ENCODE measurements at places on chromosomes 2 and 18. TPM values are rescaled to one million over a fixed set of nuclear protein-coding genes. Genes with fewer than 3 reads are reported as not detected.

- peaks cover 2% of the 10 kb centered on the region for H3K4me1 ChIP-seq
- H3K27ac ChIP-seq: no peak overlapping the region
- no peaks in the 10 kb centered on the region for H3K27me3 ChIP-seq
- H3K36me3 ChIP-seq: peaks cover 5% of the 10 kb centered on the region
Observed at GRCh38 chr2:240840435-240841060, 20.5 kb upstream of the KIF1A start.

GRCh38 chr2:141384676-141385075 is 746.1 kb downstream of the LRP1B start:
- DNase-seq: no peak
- H3K36me3 ChIP-seq: no peaks in the 10 kb centered on the region
- no peak overlapping the region for H3K4me3 ChIP-seq
- no peaks in the 10 kb centered on the region for H3K4me1 ChIP-seq

GRCh38 chr2:120586507-120587278 is 149.0 kb upstream of the GLI2 start:
- DNase-seq: peak; percentile 47
- peaks cover 5% of the 10 kb centered on the region for H3K4me1 ChIP-seq
- no peaks in the 10 kb centered on the region for H3K36me3 ChIP-seq
- H3K4me3 ChIP-seq: peak overlapping the region; percentile 57
- no peak overlapping the region for H3K27ac ChIP-seq

DNA sequence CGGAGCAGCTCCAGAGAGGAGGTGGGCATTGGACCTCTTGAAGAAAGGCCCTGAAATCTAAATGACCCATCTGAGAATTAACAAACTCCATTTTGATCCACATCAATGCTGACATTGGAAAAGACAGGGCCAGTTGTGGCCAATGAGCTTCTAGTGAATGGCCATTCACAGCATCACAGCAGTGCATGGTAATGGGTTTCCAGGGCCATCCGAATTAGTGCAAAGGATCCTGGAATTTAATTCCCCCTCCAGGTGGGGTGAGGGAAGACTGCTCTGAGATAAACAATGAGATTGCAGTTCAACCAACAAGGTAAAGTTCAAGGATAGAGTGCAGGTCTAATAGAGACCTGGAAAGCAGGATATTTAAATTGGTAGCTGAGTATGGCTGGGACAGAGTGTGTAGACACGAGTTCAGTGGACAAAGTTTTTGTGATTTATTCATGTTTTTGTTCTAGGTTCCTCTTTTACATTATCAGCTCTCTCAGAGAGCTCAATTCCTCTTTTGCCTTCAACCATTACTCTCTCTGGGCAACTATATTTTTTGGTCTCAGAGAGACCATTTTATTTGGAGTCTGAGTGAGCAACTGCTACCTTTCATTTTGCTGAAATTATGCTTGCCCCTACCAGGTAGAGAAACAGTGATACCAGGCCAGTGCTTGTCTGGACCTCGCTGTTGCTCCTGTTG is 5.0 kb downstream of the TACR1 start:
- H3K27ac ChIP-seq: no peak overlapping the region
- no peak overlapping the region for H3K4me3 ChIP-seq
- peaks cover 3% of the 10 kb centered on the region for H3K4me1 ChIP-seq
- H3K36me3 ChIP-seq: no peaks in the 10 kb centered on the region

Gene LYG2
- not detected for total RNA-seq

All from H9 (cell line).